IgD-negative memory B cell (primary cell): ENCODE measurements at places on chromosomes 11 and 22. TPM values are rescaled to one million over a fixed set of nuclear protein-coding genes. Genes with fewer than 3 reads are reported as not detected.

The CRACR2B gene
- 20.0 TPM for polyA plus RNA-seq

The SLC22A24 gene
- not detected for polyA plus RNA-seq

The BTBD18 gene
- polyA plus RNA-seq: 0.23 TPM

The FXYD6 gene
- not detected for polyA plus RNA-seq

The TBX1 gene
- polyA plus RNA-seq: not detected

The MAPK8IP1 gene
- 0.26 TPM for polyA plus RNA-seq

The OR52I1 gene
- polyA plus RNA-seq: not detected

The APOC3 gene
- polyA plus RNA-seq: not detected

The CCDC87 gene
- polyA plus RNA-seq: not detected

The PANX3 gene
- not detected for polyA plus RNA-seq

The NAALAD2 gene
- polyA plus RNA-seq: not detected
